Mesothelial cell of epicardium (in vitro differentiated cells): ENCODE measurements at places on chromosomes 3 and 15.

GRCh38 chr3:146470425-146470990 lies 1.1 kb upstream of the PLSCR2 start:
- DNase-seq: no peak

GRCh38 chr3:21913791-21914190 lies 162.8 kb upstream of the ZNF385D start:
- no peak for DNase-seq

DNA sequence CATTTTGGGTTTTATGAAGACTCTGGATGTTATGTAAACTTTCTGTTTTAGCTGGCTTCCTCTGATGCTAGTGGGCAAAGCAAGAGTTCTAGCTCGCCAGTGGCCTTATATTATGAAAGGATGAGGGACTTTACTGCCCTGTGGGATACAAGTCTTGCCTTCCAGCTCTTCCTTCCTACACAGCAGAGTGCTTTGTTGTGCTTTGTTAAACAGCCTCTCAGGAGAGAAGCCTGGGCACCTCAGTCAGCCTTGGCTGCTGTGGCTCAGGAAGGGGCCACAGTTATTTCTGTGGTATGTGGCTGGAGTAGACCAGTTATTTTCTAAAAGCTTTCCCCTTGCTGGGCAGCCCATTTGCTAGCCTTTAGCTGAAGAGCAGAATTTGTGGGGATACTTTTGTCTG lies 69.5 kb upstream of the SUCLG2 start:
- no peak for DNase-seq

- no peak for DNase-seq
These were observed 143.1 kb downstream of the TLE3 start for GRCh38 chr15:69954666-69955065.

GRCh38 chr15:48992096-48992495 lies 28.4 kb upstream of the SHC4 start:
- no peak for DNase-seq

DNA sequence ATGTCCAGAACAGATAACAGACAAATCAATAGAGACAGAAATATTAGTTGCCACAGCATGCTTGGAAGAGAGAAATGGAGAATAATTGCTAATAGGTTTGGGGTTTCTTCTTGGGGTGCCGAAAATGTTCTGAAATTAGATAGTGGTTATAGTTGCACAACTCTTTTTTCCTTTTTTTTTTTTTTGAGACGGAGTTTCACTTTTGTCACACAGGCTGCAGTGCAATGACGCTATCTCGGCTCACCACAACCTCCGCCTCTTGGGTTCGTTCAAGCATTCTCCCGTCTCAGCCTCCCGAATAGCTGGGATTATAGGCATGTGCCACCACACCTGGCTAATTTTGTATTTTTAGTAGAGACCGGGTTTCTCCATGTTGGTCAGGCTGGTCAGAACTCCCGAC lies 163.3 kb downstream of the PLCH1 start:
- DNase-seq: no peak

DNA sequence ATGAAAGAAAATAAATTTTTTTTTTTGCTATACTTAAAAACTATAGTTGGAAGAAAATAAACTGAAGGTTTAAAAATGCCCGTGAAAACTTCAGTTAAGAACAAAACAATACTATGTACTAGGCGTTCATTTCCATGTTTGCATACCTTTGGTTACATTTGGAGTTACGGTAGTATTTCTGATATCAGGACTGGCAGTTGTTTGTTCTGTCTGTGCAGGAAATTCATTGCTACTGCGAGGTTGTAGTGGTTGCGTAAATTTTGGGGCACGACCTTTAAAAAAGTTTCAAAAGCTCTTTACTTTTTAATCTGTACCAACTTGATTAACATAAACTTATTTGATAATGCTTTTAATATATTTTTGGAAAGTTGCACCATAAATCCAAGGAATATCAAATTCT lies 47.9 kb downstream of the ST3GAL6 start:
- no peak for DNase-seq

DNA sequence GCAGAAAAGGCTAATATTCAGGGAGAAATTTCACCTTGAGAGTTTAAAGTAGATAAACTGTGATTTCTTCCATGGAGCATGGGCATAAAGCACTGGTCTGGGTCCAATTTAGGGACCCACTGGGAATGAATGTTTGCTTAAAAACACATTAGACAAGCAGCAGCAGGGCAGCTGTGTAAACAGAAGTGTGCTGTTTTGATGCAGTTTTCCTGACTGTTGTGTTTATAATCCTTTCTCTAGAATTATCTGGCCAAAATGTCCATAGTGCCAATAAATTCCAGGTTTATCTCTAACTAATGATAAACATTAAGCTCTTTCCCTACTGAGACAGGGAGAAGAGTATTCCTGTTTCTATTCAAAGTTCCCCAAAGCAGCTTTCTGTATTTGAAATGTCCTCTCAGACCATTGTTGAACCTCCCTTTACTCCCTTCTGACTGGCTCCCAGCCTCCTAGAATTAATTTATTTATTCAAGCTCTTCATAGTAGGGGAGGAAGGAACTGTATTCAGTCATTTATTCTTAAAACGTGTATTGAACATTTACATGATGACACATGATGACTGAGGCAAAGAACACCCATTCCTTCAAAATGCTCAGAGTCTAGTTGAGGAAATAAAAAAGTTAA lies 7.0 kb upstream of the TM4SF18 start:
- no peak for DNase-seq

- no peak for DNase-seq
These were observed 407.5 kb upstream of the NECTIN3 start for GRCh38 chr3:110664148-110664547.

DNA sequence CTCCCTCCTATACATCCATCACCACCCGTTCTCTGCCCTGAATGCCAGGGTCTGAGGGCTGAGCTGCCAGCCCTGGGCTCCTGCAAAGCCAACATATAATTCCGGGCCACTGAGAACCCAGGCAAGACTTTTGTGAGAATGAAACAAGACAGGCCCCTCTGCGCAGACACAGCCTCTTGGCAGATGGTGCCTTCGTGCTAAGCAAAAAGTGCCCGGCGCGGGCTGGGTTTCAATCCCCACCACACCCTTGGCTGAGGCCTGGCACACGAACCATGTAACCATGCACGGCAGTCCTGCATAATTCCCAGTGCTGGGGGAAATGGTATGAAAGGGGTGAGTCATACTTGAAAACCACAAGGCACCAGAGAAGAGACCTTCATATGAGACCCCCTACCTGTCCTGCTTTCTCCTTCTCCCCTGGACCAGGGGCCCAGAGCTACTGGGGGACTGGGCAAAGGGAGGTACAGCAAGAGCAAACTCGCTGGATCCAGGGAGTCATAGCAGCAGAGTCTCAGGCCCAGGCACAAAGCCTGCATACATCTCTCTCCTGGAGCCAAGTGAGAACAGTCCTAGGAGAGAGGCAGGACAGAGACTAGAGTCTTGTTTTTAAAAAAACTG lies 26.1 kb upstream of the LOXL1 start:
- no peak for DNase-seq

DNA sequence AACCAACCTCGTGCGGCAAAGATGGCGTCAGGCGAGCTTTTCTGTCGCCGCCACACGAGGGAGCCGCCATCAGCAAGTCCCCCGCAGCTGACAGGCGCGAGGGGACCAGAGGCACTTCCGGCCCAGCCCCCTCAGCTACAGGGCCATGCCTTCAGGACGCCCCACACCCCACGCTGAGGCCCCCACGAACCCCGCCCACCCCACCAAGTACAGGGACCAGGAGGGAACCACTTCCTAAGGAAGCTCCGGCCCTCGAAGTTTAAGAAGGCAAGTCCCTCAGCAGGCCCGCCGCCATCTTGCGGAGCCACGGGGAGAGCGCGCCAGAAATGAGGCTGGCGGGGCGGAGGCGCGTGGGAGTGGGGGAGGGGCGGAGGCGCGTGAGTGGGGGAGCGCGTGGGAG lies 790 bp downstream of the DAZL start:
- no peak for DNase-seq

DNA sequence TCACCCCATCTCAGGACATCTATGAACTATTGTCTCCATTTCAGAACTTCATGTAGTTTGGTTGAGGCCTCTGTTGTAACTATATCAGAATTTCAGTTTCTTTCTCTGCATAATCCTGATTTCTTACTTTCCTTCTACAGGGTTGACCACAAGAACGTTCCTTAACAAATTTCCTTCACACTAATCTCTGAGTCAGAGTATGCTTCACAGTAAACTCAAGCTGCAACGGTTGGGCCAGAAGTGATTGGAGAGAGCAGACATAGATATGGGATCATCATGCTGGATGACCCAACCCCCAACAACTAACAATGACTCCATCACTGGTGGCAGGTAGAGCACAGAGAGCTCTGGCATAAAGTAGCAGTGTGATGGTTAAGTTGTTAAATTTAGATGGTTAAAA lies 128.8 kb upstream of the OSTN start:
- DNase-seq: no peak

- no peak for DNase-seq
These were observed 900.1 kb downstream of the ROBO1 start for GRCh38 chr3:78867409-78868372.

DNA sequence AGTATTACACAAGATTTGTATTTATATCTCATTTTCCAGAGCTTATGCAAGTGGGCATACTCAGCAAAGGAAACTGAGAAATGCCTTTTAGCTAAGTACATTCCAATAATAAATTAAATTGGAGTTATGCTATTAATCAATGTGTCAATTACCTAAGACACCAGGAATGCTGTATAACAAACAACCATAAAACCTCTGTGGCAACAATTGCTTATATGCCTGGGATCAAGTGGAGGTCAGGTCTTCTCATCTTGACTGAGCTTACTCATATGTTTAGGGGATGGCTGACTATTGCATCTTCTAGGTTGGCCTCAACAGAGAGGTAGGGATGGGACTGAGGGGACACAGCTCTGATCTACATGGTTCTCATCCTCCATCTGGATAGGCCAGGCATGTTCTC lies 30.7 kb downstream of the CD200R1L start:
- DNase-seq: no peak

GRCh38 chr15:33934396-33934795 lies 33.9 kb upstream of the CHRM5 start:
- no peak for DNase-seq

GRCh38 chr3:29759411-29760225 lies 478.7 kb downstream of the RBMS3 start:
- no peak for DNase-seq

- no peak for DNase-seq
These were observed 76.5 kb downstream of the HMG20A start for GRCh38 chr15:77497110-77497737.

DNA sequence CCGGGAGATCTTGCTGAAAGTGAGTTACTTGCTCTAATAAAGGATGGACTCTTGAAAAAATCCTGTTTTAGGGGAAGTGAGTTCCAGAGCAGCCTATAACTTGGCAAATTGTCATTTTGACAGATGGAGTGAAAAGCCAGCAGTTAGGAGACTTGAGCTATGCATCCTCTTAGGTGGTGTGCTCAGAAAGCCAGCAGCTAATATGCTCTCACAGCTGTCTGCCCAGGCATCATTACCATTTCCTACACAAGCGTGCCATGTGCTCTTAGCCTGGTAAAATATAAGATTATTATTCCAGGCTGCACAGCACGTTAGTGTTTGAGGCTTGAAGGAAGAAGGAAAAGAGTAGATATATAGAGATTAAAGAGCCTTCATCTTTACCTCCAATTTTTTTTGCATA lies 151.0 kb downstream of the CHL1 start:
- no peak for DNase-seq

GRCh38 chr3:43870120-43870519 lies 179.4 kb downstream of the ABHD5 start:
- no peak for DNase-seq

DNA sequence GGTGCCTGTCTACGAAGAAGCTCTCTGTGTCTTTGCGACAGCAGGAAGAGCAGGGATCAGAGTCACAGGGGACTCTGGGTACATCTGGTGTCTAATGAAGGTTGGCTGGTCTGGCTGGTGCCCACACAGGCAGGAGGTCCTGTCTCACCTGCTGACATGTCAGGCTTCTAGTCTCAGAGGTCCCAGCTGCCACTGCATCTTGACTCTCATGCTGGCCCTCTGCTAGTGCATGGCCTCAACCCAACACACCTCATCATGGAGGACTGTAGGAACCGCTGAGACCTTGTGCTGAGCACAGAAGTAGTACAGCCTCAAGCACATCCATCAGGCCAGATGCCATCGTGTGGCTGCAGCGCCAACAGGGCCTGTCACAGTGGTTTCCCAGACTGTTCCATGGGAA lies 206.1 kb upstream of the NR2F2 start:
- DNase-seq: no peak

- no peak for DNase-seq
These were observed 57.8 kb upstream of the TBC1D5 start for GRCh38 chr3:17800232-17800631.

DNA sequence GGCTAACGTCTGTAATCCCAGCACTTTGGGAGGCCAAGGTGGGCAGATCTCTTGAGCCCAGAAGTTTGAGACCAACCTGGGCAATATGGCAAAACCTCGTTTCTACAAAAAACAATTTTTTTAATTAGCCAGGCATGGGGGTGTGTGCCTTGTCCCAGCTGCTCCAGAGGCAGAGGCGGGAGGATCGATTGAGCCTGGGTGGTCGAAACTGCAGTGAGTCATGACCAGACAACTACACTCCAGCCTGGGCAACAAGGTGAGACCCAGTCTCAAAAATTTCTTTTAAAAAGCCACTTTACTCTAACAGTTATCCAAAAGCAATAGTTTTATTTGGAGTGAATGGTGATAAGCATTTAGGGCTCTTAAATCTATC lies 12.5 kb downstream of the TRIM59 start:
- no peak for DNase-seq

GRCh38 chr3:122609798-122610559 lies 32.5 kb downstream of the PARP15 start:
- no peak for DNase-seq

GRCh38 chr3:135740751-135741150 lies 224.8 kb upstream of the PPP2R3A start:
- DNase-seq: no peak

GRCh38 chr3:194974468-194975135 lies 288.9 kb downstream of the FAM43A start:
- DNase-seq: no peak
